Stimulated activated naive CD8-positive, alpha-beta T cell treated with anti-CD3 and anti-CD28 coated beads, Interleukin-15, Interleukin-2, amounts not matched to agents 100 U/mL and 50 U/mL, for 24 hours (primary cell): ENCODE measurements at places on chromosomes 12 and 14.

DNA sequence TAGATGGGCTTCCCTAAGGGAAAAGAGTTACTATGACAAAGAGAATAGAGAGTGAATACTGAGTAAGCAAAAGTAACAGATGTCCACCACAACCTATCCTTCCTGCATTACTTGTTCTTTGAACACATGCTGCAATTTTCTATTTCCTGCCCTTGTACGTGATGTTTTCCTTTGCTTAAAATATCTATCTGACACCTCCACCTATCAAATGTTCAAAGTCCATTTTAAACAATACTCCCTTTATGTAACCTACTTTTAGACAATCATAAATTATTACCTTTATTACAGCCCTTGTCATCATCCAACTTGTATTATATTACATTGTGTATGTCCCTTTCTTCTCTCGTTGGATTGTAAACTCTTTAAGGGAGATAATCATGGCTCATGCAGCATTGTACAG lies 147.2 kb upstream of the DYRK2 start:
- no peak for DNase-seq

DNA sequence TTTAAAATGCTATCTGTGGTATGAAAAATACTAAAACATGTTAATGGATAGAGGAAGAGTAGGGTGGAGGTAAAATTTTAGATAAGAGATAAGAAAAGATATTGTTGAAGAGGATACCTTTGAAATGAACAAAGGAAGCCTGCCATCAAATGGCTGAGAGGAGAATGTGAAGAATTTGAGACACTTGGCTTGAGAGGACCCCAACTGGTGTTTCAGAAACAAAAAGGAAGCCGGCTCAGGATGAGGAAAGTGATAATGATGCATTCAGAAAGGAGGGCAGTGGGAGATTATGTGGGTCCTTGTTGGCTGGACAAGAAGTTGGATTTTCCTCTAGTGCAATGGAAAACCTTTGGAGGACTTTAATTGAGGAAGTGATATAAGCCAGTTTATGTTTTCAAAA lies 264.4 kb downstream of the DUSP6 start:
- no peak for DNase-seq

DNA sequence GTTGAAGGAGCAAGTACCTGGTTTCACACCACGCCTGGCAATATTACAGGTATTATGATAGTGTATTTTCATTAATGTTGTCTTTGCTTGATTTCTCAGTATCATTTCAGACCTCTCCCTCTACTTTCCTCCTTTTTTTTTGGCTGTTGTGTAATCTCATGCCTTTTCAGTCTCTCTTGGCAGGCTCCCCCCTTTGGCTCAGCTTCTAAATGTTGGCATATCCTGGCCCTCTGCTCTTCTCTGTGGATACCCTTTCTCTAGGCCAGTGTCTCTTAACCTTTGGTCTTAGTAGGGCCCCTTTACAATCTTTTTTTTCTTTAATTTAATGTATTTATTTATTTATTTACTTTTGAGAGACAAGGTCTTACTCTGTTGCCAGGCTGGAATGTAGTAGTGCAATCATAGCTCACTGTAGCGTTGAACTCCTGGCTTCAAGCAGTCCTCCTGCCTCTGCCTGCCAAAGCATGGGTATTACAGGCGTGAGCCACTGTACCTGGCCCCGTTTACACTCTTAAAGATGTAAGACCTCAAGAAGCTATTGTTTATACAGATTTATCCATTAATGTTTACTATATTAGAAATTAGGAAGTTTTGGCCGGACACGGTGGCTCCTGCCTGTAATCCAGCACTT lies 12.8 kb downstream of the MTHFD1 start:
- DNase-seq: no peak

DNA sequence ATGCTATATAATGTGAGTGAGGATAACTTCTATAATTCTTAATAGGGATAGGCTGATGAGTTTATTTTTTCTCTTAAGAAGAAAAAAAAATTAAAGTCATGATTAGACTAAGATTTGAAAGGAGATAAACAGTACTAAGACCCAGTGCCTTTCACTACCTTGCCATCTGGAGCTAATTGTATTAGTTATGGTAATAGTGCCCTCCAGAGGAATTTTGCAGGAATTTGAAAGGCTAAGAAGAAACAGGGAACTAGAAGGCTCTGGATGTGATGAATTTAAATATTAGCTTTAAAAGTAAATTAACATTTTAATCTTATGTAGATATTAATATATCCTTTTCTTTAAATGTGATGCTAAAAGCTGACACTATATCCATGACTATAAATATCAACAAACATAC lies 36.6 kb upstream of the PIK3C2G start:
- no peak for DNase-seq

- DNase-seq: no peak
Measured at GRCh38 chr14:100576091-100577085, 10.8 kb downstream of the BEGAIN start.

DNA sequence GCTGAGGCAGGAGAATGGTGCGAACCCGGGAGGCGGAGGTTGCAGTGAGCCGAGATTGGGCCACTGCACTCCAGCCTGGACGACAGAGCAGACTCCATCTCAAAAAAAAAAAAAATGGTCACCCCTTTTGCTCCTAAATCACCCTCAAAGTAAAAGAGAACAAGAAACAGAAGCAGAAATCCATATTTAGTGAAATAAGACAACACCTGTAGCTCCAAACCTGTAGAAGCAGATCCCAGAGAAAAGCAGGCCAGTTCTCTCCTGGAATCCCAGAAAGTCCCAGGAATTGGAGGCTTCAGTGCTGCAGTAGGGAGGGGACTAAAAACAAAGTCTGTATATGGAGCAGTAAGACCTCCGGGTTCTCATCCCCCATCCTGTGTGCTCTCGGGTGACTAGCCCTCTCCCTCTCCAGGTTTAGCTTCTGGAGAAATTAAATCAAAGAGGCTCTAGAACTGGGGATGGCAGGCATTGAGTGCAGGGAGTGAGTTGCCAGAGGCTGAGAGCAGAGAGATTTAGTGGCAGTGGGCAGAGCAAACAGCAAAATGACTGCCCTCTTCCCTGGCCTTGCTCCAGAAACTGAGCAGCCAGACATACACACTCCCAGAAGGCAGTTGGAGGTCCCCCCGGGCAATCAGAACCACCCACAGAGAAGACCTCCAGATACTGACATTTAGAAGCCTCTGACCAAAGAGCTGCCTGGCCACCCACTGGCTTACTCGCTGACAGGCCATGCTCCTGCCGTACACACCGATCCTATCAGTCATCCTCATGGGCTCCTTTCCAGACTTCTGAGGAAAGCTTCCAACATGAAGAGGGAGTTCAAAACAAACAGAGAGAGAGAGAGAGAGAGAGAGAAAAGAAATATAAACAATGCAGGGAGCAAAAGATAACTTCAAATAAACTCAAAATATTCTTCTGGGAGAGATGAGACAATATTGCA lies 6.3 kb upstream of the MLXIP start:
- no peak for DNase-seq

DNA sequence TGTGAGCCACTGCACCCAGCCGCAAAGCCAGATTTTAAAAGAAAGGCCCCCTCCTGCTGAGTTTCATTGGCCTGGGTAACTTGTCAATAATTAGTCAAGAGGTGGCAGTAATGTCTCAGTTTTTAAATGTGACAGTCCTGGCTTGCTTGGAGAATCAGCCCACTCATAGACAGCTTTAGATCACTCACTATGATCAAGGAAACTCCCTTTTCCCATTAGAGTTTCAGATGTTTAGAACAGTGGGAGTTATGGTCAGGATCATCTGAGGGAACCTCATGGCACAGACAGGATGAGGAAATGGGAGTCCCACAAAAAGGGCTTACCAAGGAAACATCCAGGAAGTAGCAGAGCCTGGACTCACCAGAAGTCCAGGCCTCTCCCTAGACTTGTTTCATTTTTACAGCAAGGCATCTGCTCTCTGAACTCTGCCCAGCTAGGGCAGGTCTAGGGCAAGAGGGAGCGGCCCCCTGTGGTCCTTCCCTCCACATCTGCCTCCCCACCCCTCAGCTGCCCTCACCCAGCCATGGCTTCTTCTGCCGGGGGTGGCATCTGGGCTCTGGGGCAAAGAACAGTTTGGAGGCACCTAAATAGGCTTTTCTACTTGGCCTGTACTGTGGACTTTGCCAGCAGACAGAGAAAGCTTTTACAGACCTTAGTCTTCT lies 11.2 kb downstream of the BCL2L14 start:
- DNase-seq: no peak

- no peak for DNase-seq
Measured at GRCh38 chr12:120342175-120343038, 14.8 kb upstream of the PLA2G1B start.

- no peak for DNase-seq
Measured at GRCh38 chr12:52579468-52580465, 6.1 kb upstream of the KRT74 start.

GRCh38 chr14:77549451-77549850 lies 50.8 kb upstream of the ISM2 start:
- no peak for DNase-seq

- no peak for DNase-seq
Measured at GRCh38 chr12:109656743-109657142, 56.9 kb upstream of the FAM222A start.

DNA sequence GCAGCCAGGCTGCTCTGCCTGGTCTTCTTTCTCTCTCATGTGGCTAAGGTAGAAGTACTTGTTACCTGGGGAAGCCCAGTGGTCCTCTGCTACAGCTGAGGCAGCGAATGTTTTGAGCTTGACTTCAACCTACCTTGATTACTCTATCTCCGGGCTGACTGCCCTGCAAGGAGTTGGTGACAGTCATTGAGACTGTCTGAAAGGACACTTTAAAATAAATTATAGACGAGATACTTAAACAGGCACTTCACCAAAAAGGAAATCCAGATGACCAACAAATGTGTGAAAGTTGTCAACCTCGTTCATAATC lies 474 bp upstream of the CIT start:
- DNase-seq: no peak

DNA sequence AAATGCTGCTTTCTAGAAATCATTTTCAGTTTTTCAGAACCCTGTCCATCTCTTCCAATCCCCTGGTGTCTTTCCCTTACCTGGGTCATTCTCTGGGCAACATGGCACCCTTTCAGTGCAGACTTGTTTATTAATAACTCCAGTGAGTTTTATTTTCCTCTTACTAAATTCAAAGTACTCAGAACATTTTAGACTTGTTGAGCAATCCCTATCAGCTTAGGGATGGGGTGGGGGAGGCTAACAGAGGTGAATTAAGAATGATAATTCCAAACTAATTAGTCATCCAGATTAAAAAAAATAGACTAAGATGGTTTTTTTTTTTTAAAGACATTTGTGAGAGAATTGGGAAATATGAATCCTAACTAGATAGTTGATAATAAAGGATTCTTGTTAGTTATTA lies 10.7 kb downstream of the GPRC5A start:
- DNase-seq: no peak

- DNase-seq: no peak
Measured at GRCh38 chr14:38070061-38070588, 137.6 kb upstream of the SSTR1 start.

DNA sequence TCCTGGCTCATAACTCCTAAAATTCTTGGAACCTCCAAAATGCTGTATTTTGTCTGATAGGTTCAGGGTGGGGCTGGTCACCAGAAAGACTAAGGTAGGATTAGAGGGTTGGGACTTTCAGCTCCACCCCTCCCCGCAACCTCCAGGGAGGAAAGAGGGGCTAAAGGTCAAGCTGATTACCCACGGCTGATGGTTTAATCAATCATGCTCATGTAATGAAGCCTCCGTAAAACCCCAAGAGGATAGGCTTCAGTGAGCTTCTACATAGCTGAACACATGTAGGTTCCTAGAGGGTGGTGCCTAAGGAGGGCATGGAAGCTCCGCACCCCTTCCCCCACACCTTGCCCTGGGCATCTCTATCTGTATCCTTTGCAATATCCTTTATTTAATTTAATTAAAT lies 60.0 kb downstream of the DGLUCY start:
- no peak for DNase-seq

DNA sequence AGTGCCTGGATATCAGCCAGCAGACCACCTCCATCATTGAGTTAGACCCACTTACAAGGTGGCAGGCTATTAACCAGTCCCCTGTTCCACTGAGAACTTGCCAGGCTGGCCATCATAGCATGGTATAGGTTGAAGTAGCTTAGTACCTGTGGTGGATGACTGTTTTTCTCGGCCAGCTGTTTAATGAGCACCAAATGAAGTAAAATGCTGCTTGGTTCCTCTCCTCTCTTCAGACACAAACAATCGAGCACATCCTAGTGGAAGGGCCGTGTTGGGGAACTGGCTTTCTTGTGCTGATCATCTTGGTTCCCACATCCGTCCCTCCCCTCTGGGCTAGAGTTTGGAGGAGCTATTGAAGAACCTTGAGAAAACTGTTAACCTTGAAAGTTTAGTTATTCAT lies 486.2 kb downstream of the RAD51B start:
- DNase-seq: no peak

- DNase-seq: no peak
Measured at GRCh38 chr12:22808860-22809259, 183.9 kb downstream of the ETNK1 start.

- no peak for DNase-seq
Measured at GRCh38 chr14:33707716-33708115, 243.2 kb downstream of the EGLN3 start.

DNA sequence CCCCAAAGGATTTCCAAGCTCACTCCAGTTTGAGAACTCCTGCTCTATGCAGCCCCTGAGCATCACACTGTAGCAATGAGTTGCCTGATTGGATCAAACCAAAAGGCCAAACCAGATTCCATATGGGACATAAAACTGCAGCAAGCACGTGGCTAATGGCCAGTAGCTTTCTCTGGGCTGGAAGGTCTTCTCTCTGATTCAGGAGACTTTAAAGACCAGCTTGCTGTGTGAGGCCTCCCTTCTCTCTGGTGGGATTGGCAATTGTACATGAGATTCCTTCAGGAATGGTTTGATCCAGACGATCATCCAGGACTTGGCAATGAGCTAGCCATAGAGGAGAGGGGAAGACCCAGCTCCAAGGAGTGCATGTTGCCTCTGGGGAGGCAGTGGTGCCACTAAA lies 50.2 kb downstream of the WSCD2 start:
- DNase-seq: no peak

DNA sequence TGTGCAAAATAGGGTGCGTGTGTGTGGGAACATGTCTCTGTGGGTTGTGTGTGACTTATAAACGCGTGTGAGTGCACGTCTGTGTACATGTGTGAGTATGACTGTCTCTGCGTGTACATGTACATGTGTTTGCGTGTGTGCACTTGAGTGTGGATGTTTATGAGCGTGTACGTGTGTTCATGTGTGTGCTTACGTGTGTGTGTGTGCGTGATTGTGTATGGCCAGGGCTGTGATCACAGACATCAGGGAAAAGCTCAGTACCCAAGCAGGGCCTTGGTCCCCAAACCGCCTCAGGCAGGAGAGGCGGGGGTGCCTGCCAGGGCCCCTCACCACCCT lies 326.3 kb upstream of the DIO3 start:
- no peak for DNase-seq

- DNase-seq: no peak
Measured at GRCh38 chr14:69131176-69131575, 21.7 kb downstream of the DCAF5 start.

DNA sequence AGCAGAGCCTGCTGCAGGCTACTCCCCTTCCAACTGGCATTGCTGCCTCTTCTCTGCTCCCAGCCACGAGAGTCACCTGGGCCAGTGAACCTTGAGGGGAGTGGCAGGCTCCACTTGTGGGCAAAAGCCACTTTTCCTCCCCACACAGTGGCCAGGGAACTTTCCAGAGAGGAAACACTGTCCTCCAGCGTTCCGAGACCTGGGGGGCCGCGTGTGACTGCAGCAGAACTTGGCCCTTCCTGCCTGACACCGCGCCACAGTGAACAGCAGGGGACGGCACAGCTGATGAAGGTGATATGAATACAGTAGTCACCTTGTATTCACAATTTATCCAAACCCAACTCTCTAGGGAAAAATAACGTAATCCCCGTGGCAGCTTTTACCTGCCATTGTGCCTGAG lies 114.9 kb downstream of the PIWIL1 start:
- no peak for DNase-seq

GRCh38 chr14:95267306-95267705 lies 52.4 kb downstream of the CLMN start:
- no peak for DNase-seq
